ENCODE measurements at places on chromosomes 5 and 9.

DNA sequence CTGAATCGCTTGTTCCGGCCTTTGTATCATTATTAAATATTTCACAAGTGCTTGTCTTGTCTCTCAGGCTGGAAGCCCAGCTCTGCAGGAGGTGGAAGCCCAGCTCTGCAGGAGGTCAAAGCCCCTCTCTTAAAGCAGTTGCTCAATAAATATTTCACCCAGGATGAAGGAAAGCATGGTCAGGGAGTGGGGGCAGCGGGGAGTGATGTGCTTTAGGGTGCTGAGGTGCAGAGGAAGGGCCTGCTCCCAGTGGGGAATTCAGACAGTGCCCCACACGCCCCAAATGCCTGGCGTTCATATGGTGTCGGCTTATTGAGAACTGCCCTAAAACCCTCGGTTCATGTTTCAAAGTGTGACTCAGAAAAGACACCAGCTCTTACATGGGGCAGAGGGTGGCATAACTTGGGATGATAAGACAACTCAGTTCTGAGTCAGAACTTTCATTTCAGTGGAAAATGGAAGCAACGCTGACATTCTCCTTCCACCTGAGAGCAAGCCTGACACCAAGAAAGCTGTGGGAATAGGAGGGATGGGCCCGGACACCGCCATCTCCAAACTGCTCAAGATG, 114.3 kb upstream of the DAP start:
- DNase-seq: no peak

DNA sequence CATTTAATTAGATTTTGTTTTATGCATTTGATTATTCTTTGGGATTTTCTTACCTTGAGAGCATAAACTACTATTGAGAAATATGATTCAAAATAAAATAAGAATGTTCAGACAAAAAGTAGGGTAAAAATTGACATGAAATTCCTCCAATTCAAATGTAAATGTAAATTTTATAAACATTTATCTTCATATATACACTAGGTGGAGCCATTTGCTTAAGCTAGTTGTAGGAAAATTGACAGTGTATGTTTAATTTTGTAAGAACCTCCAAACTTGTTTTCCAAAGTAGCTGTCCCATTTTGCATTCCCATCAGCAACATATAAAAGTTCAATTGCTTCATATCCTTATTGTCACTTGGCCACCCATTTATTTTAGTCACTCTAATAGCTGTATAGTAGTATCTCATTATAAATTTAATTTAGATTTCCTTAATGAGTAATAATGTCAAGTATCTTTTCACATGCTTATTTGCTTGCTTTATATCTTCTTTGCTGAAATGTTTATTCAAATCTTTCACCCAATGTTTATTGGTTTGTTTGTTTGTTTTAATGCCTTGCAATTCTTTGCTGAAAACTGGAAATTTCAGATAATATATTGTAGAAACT, 37.6 kb upstream of the SLCO6A1 start:
- DNase-seq: no peak

- DNase-seq: no peak
Measured at GRCh38 chr9:81031422-81032029, 657.8 kb downstream of the TLE1 start.

- no peak for DNase-seq
Measured at GRCh38 chr9:116124472-116125040, 29.0 kb upstream of the PAPPA start.

DNA sequence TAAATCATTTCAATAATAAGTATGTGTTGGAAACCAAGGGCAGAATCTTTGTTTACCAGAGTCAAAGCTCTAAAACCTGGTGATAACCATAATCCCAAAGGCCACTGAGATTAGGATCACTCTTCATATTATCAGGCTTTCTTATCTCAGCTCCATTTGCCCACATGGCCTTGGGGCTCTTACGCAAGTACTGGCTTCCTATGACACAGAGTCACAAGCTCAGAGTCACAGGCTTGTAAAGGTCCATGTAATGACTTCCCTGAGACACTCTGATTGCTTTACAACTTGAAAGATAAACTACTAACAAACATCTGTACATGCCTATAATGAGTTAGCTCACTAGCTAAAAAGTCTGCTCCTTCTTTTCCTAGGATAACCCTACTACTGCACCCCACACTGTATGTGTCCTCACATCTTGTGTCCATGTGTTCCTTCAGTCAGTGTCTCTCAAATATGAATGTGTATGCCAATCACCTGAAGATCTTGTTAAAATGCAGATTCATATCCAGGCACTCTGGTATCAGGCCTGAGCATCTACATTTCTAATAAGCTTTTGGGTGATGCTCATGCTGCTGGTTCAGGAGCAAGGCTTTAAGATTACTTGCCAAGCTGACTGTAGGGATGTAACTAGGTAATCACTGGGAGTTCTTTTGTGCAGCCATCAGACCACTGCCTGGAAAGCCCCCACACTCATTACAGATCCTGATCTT, 28.4 kb downstream of the SEMA6A start:
- no peak for DNase-seq

- DNase-seq: no peak
Measured at GRCh38 chr9:75239176-75239575, 150.9 kb downstream of the OSTF1 start.

DNA sequence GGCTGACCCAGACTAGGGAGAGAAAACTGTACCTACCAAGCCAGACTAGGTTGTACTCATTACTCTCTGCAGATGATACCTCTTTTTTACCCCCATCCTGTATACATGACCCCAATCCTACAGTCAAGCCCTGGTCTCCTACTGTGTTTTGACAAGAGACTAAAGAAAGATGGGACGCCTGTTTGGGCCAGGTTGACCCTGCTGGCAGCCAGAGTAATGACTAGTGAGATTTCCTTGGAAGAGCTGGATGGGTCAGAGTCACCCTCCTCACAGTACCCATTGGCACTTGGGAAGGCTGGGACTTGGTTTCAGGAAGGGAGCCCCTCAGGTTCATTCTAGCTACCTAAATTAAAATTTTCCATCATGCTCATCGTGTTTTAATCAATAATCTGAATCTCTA, 89.7 kb upstream of the NR4A3 start:
- DNase-seq: no peak

DNA sequence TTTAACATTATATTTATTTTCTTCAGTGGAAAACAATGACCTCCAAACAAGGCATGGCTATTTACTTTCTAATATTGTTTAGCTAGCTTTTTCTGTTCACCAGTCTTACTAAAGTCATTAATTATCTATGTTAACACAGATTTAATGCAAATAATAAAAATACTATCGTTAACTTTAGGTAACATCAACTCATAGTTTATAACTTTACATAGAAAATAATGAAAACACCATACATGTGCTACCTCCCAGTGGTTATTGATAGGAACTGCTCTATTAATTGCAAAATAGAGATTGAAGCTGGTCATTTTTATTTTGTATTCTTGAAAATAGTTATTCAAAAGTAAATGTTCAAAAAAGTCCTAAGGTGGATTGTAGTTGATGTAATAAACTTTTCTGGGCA, 78.3 kb upstream of the HCN1 start:
- DNase-seq: no peak

DNA sequence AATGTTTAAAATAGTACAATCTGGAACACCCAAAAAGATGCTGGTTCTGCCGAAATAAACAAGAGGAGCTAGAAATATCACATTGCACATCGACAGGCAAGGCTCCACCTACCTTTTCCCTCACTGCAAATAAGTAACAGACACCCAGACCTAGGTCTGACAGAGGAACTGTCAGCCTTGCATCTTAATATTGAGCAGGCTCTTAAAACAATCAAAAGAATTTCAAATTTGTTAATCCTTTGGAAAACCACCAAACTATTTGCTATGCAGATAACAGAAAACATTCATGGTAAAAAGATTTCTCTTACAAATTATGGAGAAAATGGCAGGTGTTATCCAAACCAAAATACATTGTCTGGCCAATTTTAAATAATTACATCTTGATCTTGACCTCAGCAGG, 71.3 kb downstream of the FRMD3 start:
- no peak for DNase-seq

- peak; percentile 23 for DNase-seq
Measured at GRCh38 chr9:138022121-138022741, 144.6 kb downstream of the CACNA1B start.

DNA sequence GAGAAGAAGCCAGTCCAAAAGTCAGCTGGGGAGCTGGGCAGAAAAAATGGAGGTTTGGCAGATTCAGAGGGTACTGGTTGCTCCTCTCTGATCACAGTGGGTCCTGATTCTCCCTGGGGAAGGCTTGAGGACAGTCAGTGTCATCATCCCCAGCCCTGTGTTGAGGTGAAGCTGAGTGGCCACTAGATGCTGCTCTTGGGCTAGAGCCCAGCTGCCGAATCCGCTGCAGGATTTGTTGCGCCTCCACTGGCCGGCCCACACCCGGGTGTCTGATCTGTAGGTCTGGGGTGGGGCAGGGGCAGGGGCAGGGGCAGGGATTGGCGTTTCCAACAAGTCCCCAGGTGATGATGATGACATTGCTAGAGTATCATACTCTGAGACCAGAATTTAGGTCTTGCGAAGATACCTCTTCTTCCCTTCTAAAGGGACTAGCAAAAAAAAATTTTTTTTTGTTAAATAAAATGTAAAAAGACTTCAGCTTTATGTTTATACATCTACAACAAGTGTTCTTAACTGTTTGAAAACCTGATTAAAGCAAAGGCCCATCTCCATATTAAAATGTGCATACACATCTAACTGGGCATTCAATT, 106.8 kb downstream of the PDE6A start:
- DNase-seq: no peak

All from activated T-cell treated with anti-CD3 and anti-CD28 coated beads for 48 hours (primary cell).